NCI-H2029 treated with DMSO at 0.1 percent for 48 hours (cell line): ENCODE measurements at places on chromosomes 7 and 10.

DNA sequence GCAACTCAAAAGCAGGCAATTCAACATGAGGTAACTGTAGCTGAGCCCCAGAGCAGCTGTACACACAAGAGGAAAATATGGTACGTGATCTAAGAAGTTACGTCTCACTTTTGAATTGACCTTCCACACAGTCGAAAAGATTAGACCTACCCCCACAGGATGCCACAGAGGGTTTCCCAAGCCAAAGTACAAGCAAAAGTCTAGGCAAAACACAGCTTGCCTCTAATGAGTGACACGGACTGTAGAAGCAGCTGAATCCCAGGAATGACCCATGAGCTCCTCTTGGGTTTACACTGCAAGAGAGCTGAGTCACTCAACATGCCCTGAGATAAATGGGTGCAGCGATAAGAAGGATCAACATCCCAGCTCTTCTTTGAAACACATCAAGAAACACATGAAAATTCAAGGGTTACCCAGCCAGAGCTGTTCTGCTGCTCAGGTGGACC, 9.8 kb downstream of the CREB3L2 start:
- DNase-seq: no peak

GRCh38 chr10:73931767-73932619, 21.1 kb downstream of the PLAU start:
- no peak for DNase-seq

DNA sequence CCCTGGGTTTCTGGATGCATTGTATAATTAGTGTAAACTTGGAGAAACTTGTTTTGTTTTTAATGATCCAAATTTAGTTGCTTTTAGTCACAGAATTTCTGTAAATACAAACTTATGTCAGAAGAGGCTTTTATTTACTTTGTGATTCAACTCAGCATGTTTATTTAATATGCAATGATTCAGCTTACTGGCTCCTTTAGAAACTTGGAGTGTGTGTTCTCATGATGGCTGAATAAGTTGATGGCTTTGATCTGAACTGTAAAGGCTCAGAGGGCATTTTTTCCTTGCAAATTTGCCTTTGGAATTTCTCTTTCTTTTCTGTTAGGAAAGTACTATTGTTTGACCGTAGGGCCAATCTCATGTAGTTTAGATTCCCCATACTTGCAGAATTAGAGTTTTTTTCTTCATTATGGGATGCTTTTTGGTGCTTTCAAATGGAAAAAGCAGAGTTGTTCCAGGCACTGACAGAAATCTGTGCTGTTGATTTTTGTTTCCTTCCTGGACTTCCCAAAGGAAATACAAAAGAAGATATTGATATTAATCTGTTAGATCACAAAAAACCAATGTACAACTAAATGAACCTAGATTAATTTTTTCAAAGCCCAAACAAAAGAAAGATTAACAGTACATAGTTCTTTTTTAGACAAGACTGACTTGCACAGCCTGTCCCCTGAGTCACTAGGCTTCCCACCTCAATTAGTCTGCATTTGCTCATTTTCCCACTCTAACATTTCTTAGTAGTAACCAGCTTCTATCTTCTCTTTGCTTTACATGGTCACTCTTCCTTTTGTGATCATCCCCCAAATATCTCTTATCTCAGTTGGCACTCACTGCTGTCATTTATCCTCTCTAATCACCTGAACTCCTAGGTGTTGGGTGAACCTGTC, 96.8 kb upstream of the AGR3 start:
- no peak for DNase-seq

GRCh38 chr7:79615466-79615865, 162.0 kb upstream of the MAGI2 start:
- DNase-seq: no peak

DNA sequence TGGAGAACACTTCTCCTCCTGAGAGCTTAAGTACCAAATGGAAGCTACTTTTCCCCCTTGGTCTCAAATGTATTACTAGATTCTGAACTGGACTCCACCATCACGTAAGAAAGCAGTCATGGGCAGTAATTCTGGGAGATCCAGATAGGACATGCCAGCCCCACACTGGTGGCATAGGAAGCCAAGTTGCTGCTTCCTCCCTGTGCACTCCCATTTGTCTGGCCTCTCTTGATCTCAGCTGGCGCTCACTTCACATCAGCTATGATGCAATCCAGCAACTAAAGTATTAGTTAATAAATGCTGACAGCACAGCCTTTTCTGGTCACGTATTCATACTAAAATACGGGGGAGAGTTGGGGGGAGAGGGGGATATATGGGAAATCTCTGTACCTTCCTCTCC, 3.4 kb upstream of the IL6 start:
- DNase-seq: no peak

GRCh38 chr10:102595293-102595692, 49.0 kb upstream of the TRIM8 start:
- no peak for DNase-seq

GRCh38 chr10:6924166-6924565, 344.1 kb upstream of the PRKCQ start:
- DNase-seq: no peak

DNA sequence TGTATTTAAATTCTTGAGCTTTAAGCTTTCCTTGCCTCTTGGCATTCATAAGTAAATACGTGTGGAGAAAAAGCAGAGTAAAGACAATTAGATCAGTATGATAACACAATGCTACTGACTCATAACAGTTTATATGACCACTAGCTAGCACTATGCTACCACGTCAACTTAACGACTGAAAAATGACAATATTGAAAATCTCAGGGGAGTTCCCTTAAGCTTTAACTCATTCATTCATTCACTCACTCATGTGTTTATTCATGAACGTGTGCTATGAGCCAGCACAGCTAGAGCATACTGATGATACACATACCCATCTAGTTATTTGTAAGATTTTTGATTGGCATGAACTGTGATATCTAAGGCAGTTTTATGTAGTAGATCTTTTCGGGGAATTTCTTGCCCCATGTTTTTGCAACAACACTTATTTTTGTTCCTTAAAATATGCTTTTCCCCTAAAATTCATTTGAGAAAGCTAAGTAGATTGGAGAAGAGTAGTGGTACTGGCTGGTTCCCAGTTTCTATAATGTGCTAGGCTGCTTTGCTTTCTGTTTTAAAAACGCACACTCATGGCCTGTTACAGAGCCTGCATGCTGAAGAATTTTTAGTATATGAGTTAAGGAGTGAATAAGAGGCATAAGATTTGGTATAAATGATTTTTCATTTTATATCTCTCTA, 57.4 kb upstream of the ACBD5 start:
- DNase-seq: no peak

- no peak for DNase-seq
Measured at GRCh38 chr7:147541261-147541660, 1049.3 kb upstream of the C7orf33 start.

- DNase-seq: no peak
Measured at GRCh38 chr10:86759073-86759672, 2.8 kb downstream of the BMPR1A start.

DNA sequence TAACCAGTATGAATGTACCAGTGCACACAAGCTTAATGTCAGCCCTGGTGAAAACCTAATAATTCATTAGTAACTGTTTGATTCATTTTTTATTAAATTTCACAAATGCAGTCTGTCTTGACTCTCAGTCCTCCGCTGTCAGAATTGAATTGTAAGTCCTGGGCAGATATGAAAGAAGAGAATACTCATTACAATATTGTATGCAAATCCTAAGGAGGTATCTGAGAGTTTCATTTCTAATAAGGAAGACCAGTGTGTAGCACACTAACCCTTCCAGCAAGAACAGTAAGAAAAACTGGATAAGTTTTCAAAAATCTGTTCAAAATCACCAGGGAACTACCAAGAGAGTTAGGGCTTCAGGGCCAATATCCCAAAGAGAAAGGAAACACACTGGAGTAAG, 652.1 kb downstream of the SUGCT start:
- DNase-seq: no peak

GRCh38 chr10:366186-366585, 230.9 kb downstream of the ZMYND11 start:
- no peak for DNase-seq

DNA sequence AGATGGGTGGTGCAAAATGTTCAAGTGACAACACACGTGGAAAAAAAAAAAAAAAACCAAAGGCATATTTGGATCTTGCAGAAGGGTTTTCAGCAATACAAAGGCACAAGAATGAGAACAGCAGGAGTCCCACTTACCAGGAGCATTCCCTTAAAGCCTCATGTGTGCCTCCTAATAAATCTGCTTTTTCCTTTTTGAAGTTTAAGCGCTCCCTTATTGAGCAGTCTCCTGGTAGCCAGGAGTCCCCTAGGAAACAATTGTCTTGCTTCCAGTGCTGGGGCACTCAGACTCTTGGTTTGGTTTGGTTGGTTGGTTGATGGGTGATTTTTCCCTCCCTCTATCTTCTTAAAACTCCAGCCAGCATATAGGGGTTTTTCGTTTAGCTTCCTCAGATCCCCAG, 321.8 kb upstream of the NFE2L3 start:
- no peak for DNase-seq

- no peak for DNase-seq
Measured at GRCh38 chr7:95718577-95719410, 53.6 kb upstream of the DYNC1I1 start.

DNA sequence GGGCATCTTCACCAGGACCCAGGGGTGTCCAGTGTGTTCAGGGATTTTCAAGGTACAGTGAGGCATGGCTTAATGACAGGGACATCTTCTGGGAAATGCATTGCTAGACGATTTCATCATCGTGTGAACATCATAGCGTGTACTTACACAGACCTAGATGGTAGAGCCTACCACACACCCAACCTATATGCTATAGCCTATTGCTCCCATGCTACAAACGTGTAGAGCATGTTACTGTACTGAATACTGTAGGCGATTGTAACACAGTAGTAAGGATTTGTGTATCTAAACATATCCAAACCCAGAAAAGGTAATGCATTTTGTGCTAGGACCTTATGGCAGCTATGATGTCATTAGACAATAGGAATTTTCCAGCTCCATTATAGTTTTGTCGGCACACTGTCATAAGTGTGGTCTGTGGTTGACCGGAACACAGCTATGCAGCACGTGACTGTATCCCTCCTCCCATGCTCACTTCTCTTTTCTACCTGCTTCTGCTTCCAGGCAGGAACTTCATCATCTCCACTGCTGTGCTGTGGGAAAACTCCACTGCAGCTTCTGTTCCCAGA, 416.2 kb upstream of the NFE2L3 start:
- DNase-seq: no peak

DNA sequence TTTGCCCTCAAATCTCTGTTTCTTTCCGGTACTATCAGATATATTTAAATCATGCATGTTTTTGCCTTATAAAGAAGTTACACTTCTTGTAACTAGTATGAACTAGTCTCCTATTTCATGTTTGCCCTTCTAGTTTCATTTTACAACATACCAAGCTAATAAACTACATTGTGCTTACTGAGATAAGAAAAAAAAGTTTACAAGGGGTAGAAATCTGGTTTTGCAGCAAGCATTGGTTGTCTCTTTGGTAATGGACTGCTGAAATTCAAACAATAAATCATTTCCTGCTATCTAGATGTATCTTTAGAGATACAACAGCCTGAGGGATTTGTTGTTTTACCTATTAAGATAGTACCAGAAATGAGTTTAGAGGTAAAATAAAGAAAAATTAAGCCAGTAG, 18.8 kb downstream of the PTTG1IP2 start:
- no peak for DNase-seq

GRCh38 chr10:78860260-78860914, 208.4 kb upstream of the ZMIZ1 start:
- DNase-seq: no peak

GRCh38 chr7:30445770-30446169, 32.8 kb downstream of the NOD1 start:
- DNase-seq: peak; percentile 44

GRCh38 chr10:78019264-78019663, 10.1 kb downstream of the POLR3A start:
- no peak for DNase-seq

DNA sequence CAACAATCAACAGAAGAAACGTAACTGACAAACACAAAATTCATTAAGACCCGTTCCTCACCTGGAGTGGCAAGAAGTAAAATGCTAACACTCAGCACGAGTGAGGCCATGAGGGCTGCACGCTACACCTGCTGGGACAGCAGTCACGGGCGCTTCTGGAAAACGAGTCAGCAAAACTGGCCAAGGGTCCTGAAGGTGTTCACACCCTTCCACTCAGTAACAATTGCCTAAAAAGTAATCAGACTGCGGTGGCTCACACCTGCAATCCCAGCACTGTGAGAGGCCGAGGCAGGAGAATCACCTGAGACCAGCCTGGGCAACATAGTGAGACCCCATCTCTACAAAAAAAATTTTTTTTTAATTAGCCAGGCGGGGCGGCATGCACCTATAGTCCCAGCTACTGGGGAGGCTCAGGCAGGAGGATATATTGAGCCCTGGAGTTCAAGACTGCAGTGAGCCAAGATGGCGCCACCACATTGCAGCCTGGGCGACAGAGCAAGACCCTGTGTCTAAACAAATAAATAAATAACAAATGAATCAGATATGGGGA, 199.1 kb downstream of the MAD1L1 start:
- no peak for DNase-seq

- DNase-seq: no peak
Measured at GRCh38 chr7:77338883-77339629, 77.1 kb downstream of the GSAP start.

GRCh38 chr7:92674379-92674778, 84.2 kb upstream of the FAM133B start:
- DNase-seq: peak; percentile 87

DNA sequence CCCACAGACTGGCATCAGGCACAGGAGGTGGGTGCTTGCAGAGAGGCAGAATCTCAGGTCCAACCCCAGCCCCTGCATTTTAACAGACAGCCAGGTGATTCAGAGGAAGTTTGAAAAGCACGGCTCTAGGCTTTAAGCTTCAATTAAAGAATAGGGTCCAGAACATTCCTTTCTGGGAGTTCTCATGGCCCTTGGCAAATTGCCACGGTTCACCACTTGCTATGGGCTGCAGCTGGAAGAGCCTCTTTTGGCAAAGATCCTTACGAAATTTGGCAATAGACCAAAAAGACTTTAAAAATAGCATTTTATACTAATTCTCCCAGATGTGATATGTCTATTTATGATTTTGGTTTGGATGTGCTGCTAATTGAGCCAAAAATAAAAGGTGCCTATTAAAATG, 148.1 kb downstream of the ITGA8 start:
- no peak for DNase-seq

DNA sequence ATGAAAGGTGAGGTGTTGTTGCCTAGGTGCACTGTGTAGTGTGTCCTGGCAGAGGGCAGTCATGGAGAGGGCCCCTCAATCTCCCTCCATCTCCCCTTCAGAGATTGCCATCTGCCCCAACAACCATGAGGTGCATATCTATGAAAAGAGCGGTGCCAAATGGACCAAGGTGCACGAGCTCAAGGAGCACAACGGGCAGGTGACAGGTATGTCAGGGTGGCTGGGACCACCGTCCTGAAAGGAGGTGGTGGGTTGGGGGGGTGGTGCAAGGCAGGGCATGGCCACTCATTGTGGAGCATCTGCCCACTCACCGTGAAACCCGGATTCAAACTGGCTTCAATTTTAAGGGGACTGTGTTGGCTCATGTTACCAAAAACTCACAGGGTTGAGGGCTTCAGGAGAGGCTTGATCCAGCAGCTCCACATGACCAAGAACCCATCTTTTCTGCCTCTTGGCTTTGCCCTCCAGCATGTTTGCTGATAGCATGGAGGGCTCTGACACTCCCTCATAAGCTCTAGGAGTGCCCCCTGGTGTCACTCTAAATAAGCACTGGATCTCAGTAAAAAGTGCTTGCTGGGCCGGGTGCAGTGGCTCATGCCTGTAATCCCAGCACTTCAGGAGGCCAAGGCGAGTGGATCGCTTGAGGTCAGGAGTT, 12.2 kb downstream of the ARPC1B start:
- no peak for DNase-seq

GRCh38 chr10:113300617-113301016, 252.2 kb upstream of the HABP2 start:
- DNase-seq: no peak

GRCh38 chr7:6182993-6183392, 89.4 kb downstream of the CYTH3 start:
- DNase-seq: no peak
